ENCODE measurements at places on chromosomes 6 and 20.

GRCh38 chr6:5412017-5412416, 150.7 kb downstream of the FARS2 start:
- no peak for DNase-seq

DNA sequence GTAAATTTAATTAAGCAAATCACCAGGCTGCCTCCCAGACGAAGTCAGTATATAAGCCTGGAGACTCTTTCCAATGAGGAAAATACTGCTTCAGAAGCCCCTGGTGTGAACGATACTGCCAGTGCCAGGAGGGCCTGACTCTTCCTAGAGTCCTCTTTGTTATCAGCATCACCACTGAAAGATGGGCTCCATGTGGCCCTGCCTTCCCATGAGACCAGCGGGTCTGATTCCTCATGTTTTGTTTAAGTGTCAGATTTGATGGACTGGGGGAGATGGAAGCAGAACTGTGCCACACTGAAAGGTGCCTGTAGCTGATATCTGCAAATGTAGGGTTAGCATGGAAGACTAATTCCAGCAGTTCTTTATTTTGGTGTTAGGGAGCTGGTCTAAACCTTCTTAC, 7.9 kb downstream of the NQO2 start:
- DNase-seq: no peak

DNA sequence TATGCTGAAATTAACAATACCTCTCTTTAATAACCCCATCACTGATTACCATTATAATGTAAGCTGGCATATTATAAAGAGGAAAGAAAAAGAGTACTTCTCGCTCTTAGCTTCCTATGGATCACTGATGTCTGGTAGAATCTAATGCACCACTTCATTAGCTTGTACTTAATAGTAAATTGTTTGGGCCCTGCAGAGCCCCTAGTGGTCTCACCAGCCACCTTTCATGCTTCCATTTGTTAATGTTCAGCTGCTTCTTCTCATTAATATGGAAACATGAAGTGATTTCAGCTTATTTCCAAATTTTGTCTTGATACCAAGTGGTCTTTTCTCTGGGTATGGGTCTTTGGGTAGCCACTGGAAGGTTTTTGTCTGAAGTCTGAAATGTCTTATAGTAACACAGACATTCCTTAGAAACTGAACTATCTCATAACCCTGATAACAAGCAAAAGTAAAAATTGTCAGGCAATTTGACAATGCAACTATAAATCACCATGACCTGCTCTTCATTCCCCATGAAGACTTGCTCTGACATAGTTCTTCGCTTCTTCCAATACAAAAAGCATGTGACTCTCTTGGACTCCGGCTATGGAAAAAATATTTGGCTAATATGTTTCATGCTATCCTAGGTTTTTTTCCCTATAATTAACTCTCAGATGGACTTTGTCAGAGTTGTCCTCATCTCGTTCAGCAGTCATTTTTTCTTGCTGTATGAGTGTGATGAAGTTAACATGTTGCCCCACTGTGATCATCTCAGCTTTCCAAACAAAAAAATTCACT, 395.8 kb upstream of the MARCKS start:
- DNase-seq: no peak

GRCh38 chr6:131947986-131948661, 3.0 kb downstream of the CCN2 start:
- no peak for DNase-seq

GRCh38 chr20:41992481-41992880, 374.3 kb upstream of the CHD6 start:
- DNase-seq: no peak

- no peak for DNase-seq
These were observed 386.6 kb downstream of the NKAIN2 start for GRCh38 chr6:124190256-124190655.

DNA sequence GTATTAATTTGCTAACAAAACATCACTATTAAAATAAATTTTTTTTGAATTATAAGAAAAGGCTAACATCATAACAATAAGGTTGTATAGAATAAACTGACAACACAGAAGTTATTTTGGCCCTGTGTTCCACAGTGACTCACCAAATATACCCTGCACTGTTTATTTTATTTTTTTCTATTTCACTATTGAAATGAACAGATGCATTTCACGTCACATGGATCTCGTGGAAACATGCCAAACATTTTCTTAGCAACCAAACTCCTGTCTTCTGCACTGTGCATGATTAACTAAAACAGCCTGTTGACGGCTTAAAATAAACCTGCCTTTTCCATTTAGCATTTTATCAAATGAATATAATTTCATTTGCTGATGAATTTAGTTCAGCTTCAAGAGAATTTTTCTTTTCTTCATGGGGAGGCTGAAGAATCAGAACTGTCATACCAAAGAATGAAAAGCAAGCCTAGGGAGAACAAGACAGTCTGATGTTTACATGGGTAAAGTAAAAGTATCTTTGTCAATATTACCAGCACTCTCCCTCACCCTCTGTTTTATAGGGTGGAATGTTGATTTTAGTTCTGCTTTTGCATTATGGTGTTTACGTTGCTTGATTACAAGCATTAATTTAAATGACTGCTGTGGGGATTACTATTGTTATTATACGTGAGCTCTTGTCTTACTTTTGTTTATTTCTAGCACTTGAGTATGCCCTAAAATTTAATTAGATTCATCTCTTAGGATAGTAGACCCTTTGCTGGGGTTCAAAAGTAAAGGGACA, 115.3 kb downstream of the LCA5 start:
- no peak for DNase-seq

- no peak for DNase-seq
These were observed 39.2 kb upstream of the KCNG1 start for GRCh38 chr20:51062065-51062464.

- no peak for DNase-seq
These were observed 62.4 kb downstream of the ADNP start for GRCh38 chr20:50868509-50869495.

GRCh38 chr6:166757232-166758135, 130.4 kb upstream of the RPS6KA2 start:
- DNase-seq: no peak

DNA sequence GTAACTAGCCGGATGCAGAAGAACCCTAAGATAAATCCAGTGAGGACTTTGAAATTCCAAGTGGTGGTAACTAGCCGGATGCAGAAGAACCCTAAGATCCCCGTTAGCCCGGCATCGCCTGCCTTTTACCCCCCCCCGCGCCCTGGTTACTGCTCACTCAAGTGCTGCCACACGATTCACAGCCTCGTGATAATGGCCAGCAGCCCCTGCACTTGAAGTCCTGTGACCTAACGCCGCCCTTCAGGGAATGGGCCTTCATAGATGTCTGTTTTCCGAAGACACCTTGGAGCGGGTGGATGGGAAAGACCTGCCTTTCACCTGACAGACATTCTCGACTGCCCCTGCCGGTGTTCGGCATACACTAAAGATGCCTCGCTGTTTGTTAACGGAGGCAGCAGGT, 127.9 kb downstream of the HUS1B start:
- no peak for DNase-seq

GRCh38 chr20:62042025-62042820, 23.5 kb downstream of the TAF4 start:
- DNase-seq: no peak

GRCh38 chr20:4141291-4142240, 126.2 kb upstream of the RNF24 start:
- DNase-seq: no peak

GRCh38 chr20:57464642-57465211, 60.2 kb downstream of the CTCFL start:
- DNase-seq: no peak

DNA sequence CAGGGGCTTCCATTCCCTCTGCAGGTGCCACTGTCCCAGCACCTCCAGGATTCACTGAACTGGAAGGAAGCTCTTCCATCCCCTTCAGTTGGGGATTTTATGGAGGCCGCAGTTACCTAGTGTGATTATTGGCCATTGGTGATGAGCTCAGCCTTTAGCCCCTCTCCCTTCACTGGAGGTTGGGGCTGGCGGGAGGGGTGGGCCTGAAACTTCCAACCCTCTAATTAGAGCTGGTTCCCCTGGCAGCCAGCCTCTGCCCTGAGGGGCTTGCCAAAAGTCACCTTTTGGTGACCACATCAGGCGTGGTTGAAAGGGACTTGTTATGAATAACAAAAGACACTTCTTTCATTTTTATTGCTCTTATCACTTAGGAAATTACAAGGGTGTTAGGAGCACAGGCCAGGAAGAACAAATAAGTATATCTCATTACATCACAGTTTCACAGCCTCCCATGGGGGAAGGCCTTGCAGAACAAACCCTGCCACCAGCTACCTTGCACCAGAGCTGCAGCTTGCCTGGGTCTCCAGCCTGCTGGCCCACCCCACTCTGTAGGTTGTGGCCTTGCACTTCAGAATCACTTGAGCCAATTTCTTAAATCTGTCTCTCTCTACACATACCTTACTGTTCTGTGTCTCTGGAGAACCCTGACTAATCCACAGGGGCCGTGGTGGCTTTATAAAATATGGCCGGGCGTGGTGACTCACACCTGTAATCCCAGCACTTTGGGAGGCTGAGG, 5.0 kb downstream of the PYGB start:
- no peak for DNase-seq

DNA sequence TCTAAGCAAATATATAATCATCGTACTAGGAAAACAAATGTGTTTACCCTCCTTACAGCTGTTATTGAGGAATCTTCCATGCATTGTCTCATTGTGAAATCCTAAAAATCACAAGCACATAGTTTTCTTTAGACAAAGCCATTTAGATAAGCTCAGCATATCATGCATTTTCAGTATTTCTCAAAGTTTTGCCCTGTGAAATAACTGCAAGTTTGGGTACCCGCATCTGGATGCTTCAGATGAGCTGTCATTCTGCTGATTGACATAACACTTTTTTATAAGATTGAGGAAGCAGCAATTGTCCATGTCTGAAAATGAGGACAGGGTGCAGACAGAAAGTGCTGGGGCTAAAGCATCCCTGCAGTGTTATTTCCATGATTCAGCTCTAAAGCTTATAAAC, 96.2 kb downstream of the IYD start:
- DNase-seq: no peak

DNA sequence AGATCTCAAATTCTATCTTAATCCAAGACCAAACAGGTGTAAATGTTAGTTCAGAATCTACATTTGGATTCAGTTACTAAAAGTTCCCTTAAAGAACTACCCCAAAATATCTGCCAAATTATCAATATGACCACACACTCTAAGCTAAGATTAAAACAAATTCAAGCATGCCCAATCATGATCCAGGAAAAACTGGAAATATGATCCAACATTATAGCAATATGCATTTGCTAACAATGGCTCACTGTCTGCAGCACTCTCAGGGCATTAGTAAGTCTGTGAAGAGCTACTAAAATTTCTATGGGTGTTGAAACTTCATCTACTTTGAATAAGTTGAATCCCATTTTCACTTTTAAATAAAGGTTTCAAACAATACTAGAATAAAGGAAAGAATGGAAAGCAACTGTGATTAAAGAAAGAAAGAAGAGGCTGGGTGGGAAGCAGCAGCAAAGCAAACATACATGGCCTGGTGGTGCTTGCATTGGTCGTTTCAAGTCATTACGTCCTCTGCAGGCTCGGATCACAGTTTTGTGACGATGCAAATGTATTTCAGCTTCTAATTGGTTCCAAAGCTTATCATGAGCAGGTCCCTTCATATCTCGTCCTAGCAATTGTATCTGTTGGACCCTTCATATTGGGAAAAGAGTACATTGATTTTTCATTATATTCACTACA, 29.2 kb downstream of the GOPC start:
- DNase-seq: no peak

GRCh38 chr20:15265581-15266309, 928.3 kb upstream of the FLRT3 start:
- DNase-seq: no peak

GRCh38 chr20:20525214-20525613, 157.3 kb downstream of the INSM1 start:
- no peak for DNase-seq

- DNase-seq: no peak
These were observed 328.5 kb downstream of the EPM2A start for GRCh38 chr6:145406783-145407182.

- DNase-seq: peak; percentile 87
These were observed 13.5 kb upstream of the RAB5IF start for GRCh38 chr20:36591854-36592641.

GRCh38 chr20:44790638-44791393, 19.5 kb downstream of the RIMS4 start:
- DNase-seq: no peak

DNA sequence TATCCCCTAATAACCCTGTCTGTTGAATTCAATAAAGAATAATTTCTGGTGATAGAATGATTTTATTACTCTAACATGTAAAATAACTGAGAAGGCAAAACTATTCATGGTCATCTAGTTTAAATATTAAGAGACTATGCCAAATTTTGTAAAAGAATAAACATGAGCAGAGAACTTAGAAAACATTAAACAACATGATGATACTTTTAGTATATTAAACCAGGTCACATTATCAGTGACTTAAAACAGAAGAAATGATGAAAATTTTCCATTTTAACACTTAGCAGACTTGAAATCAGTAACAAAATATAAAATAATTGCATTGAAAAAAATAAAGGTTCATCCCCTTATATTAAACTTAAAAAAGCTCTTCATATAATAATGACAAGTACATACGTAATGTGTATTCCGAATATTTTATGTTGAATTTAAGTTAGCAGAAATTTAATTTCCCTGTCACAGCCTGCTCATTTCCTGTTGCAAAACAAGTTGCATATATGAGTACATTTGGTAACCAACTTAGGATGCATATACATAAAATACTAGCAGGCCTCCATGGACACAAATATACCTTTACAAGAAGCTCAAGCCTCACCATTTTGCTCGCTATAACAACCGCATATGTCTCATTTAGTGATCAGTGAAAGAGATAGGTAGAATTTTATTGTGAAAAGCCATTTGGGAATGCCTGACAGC, 40.6 kb downstream of the DTNBP1 start:
- DNase-seq: no peak

- no peak for DNase-seq
These were observed 52.9 kb downstream of the EPHA7 start for GRCh38 chr6:93366506-93366905.

DNA sequence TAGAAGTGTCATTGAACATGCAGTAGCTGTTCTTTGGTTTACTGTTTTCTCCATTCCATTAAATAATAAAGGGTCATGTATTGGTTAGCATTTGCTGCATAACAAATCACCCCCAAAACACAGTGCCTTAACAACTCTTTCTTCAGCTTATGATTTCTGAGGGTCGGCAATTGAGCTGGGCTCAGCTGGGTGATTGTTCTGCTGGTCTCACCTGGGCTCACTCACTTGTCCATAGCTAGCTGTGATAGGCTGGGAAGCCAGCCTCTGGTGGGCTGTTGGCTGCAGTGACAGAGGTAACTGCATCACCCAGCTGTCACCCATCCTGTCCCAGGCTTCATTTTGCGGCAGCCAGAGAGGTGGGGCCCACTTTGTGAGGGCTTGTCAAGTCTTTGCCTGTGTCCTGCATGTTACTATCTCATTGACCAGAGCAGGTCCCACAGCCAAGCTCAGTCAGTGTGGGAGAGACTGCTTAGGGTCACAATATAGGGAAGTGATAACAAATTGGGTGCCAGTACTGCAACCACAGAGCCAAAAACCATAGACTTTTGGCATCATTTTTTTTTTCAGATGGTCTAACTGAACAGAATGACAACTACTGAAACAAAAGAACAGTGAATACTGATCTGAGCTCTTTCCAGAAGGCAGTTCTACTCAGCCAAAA, 76.9 kb downstream of the SYNDIG1 start:
- DNase-seq: no peak

- peak; percentile 37 for DNase-seq
These were observed 2.2 kb downstream of the RGS19 start for GRCh38 chr20:64077094-64077493.

GRCh38 chr6:145017516-145017915, 717.8 kb downstream of the EPM2A start:
- no peak for DNase-seq

GRCh38 chr6:3966426-3966825, 112.5 kb downstream of the FAM217A start:
- no peak for DNase-seq

- no peak for DNase-seq
These were observed 347.6 kb downstream of the TPBG start for GRCh38 chr6:82711105-82711827.

Measured in CD4-positive, alpha-beta T cell treated with Interleukin-2 at 100 ng/mL for 4 hours (primary cell).